ENCODE measurements at places on chromosomes 6 and 20. TPM values are rescaled to one million over a fixed set of nuclear protein-coding genes. Genes with fewer than 3 reads are reported as not detected.

FAM83B gene
- total RNA-seq = under 0.01 TPM

FAM217B gene
- 6.0 TPM for total RNA-seq

TRPC4AP gene
- 88.6 TPM for total RNA-seq

SLCO4A1 gene
- 0.13 TPM for total RNA-seq

METTL24 gene
- total RNA-seq = 0.97 TPM

All from articular chondrocyte of knee joint (primary cell).